ENCODE measurements at places on chromosomes 6 and 20.

GRCh38 chr20:51542571-51543421, at the start of gene NFATC2:
NFATC2 (minus strand) TSS chr20:51542719; CDS start chr20:51542499, 220 bp downstream.
- H3K27ac ChIP-seq = peak within 1 kb of the TSS; percentile 95
- peaks cover 4% of the 10 kb centered on the region for H3K27me3 ChIP-seq
- peak within 1 kb of the TSS; percentile 85 for H3K4me3 ChIP-seq
- peaks cover 43% of the 10 kb centered on the region for H3K4me1 ChIP-seq
- H3K36me3 ChIP-seq = peaks cover 12% of the 10 kb centered on the region

- DNase-seq = no peak
- H3K36me3 ChIP-seq = no peaks in the 10 kb centered on the region
- no peaks in the 10 kb centered on the region for H3K27me3 ChIP-seq
- no peak overlapping the region for H3K4me3 ChIP-seq
- no peak overlapping the region for H3K27ac ChIP-seq
- no peaks in the 10 kb centered on the region for H3K4me1 ChIP-seq
These were observed 25.1 kb downstream of the FKBP1C start for GRCh38 chr6:63236398-63236817.

DNA sequence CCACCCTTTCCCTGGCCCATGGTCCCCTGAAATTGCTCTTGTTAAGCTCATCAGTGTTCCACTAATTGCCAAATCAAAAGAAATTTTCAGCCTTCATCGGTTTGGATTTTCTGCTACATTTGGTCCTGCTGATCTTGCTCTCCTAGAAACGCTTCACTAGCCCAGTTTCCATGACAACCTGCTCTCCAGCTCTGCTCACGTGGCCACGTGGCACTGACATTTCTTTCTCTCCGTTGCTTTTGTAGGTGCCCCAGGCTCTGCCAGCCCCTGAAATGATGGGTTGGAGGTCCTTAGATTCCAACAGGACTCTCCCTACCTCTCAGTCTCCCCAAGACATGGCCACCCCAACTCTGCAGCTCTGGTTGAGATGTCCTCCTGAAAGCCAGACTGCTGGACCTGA, 45.8 kb upstream of the NNAT start:
- no peaks in the 10 kb centered on the region for H3K36me3 ChIP-seq
- no peaks in the 10 kb centered on the region for H3K27me3 ChIP-seq
- H3K27ac ChIP-seq = no peak overlapping the region

DNA sequence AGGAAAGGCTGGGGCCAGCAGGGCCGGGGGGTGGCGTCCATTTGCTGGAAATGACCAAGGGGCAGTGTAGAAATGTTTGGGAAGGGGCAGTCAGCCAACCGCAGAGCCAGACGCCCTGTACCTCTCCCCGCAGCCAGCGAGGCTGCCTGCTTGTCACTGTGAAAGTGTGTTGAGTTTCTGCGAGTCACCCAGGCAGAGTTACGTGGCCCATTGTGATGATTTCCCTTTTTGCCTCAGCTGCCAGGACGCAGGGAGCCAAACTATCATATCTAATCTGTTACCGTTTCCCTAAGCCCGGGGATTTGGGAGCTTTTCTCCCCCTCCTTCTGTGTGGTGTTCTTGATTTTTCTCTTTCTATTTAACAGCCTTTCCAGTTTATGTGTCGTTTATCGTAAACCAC, 67.9 kb upstream of the STX16 start:
- H3K4me3 ChIP-seq = no peak overlapping the region
- no peak overlapping the region for H3K27ac ChIP-seq
- H3K27me3 ChIP-seq = no peaks in the 10 kb centered on the region
- H3K4me1 ChIP-seq = no peaks in the 10 kb centered on the region
- DNase-seq = no peak

DNA sequence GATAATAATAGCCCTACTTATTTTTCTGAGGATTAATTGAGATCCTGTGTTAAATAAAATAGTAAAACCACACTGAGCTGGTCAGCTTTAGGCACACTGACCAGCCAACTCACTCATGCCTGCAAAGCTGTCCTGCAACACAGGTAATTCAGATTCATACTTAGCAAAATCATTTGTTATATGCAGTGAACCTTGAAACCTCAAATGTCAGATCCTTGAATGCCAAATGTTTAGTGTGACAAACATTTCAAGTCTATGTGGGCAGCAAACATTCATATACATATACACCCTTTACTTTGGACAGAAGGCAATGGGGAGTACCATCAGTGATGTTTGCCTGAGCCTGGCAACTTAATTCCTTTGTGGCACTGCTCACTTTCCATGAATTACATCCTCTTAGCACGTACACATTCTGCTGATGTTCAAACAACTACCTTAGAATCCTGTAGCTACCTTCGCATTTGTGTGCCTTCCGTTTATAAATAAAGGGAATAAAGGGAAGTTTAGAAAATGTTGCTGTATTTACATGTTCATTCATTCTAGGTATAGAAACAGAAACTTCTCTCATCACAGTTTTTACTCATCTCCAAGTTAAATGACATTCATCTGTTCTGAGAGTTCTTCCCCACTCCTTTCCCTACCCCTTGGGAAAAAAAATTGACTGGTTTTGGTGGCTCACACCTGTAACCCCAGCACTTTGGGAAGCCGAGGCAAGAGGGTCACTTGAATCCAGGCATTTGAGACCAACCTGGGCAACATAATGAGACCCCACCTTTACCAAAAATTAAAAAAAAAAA, 140.8 kb downstream of the ZFAND3 start:
- no peak overlapping the region for H3K4me3 ChIP-seq
- no peak for DNase-seq
- H3K4me1 ChIP-seq = no peaks in the 10 kb centered on the region
- H3K36me3 ChIP-seq = no peaks in the 10 kb centered on the region
- H3K27me3 ChIP-seq = no peaks in the 10 kb centered on the region

Measured in CD4-positive, CD25-positive, alpha-beta regulatory T cell (primary cell).